H1 (cell line): ENCODE measurements at places on chromosomes 16 and 17. TPM values are rescaled to one million over a fixed set of nuclear protein-coding genes. Genes with fewer than 3 reads are reported as not detected.

DNA sequence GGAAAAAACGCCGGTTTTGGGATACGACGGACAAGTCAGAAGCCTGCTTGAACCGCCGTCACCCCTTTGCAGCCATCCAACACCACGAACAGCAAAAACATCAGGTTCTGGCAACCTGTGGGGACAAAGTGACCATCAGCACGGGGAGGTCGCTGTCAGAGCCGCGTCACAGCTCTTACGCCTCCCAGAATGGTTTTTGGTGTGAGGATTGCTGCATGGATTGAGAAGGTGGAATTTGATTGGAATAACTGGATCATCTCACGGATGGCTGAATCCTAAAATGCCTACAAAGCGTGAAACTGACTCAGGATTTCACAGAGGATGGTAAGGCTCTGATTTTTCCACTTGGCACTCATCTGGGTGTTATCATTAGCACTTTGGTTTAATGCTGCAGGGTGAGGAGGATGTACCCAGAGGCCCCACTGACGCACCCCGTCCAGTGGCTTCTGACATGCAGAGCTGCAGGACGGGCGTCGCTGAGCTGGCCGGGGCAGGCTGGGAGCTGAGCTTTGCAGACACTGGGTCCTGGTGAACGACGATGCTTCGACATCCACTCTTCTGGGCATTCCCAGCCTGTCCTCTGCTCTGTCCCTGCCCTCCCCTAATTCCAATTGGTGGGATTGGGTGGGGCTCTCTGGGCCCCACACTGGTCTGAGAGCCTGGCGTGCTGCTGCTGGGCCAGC, 73.4 kb upstream of the CREBBP start:
- no peak for DNase-seq

DNA sequence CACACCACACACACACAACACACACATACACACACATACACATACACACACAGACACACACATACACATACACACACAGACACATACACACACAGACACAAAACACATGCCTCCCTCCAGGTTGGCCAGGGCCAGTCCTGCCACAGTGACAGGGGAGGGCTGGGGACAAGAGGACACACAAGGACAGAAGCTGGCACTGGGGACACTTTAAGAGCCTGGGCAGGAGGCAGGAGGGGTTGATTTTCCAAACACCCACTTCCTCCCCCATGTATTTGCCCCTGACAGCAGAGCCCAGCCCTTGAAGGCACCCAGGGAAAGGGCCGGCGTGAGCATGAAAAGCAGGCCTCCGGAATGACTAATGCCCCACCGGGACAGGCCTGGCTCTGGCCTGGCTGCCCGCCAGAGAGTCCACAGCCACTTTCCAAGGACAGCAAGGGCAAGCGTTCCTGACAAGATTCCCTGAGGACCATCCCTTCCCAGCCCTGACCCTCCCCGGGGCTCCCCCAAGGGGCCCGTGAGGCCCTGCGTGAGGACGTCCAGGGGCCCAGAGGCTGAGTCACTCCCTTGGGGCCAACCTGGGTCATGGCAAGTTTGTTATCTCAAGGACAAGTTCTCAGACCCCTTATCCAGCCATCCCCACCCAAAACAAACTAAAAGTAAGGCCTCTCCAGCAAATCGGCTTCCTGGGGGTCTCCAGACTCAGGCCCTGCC, 235.6 kb downstream of the ZNF423 start:
- no peak for DNase-seq

DNA sequence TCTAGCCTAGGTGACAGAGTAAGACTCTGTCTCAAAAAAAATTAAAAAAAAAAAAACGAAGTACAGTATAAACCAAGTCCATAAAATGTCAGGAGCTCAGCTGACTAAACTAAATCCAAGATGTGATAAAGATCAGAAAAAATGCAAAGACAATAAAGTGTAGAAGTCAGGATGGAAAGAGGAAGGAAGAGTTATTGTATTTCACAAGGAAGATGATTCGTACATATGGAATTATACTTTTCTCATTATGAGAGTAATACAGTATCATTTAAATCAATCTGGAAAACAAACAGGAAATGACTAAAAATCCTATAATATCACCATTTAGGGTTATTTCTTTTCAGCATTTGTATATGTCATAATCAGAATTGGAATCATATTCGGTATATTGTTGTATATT, 11.4 kb upstream of the APOH start:
- DNase-seq, result no peak

TBC1D3 gene
- polyA plus RNA-seq, result not detected in 2 replicates

DNAH9 gene
- polyA plus RNA-seq, result 0.19 and 0.21 TPM in 2 replicates
